ENCODE measurements at places on chromosomes 3 and 15.

DNA sequence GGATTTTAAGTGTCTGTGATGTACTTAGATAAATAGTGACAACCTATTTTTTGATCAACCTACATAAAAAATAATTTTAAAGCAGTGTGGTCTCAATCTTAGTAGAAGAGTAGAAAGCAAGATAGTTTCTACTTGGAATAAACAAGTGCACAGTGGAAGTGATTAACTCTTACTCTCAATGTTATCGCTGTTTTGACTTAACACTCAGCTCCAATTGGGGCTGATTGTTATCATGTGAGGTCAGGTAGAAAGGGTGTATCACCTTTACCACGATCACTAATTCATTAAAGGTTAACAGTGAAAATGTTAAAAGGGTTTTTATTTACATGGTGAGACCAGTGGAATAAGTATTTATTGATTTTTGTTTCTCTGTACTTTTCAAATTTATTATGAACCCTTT lies 22.4 kb upstream of the APH1B start:
- no peak for DNase-seq

DNA sequence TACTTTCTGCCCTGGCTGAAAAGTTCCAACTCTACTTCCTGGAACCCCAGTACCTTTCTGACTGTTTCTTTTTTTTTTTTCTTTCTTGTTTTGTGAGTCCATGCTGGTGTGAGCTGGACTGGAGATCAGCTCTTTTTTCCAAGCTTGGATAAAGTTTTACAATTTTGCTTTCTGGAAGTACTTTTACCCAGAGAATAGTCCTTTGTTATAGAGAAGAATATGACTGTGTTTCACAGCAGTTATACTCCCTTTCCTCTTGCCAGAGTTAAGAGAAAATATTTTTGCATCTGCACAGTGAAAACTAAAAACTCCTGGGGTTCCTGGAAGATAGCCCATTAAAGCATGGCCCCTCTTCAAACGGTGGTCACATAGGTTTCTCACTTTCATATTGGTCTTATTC lies 1100.6 kb downstream of the OTOL1 start:
- no peak for DNase-seq

DNA sequence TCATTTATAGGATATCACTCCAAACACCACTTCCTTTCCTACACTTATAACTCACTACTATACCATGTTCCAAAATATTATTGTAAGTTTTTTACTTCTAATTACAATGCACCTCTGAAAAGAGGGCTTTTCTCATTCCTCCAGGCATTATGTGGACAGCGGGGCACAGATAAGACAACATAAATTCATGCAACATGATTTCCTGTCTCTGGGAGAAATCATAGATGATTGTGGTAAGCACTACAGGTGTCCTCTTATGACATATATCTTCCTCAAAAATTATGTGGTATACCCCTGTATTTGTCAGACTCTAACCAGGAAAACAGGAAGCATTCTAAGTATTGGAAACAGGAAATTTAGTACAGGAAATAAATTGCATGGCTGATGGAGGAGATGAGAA lies 45.7 kb upstream of the INO80 start:
- DNase-seq: peak; percentile 30

DNA sequence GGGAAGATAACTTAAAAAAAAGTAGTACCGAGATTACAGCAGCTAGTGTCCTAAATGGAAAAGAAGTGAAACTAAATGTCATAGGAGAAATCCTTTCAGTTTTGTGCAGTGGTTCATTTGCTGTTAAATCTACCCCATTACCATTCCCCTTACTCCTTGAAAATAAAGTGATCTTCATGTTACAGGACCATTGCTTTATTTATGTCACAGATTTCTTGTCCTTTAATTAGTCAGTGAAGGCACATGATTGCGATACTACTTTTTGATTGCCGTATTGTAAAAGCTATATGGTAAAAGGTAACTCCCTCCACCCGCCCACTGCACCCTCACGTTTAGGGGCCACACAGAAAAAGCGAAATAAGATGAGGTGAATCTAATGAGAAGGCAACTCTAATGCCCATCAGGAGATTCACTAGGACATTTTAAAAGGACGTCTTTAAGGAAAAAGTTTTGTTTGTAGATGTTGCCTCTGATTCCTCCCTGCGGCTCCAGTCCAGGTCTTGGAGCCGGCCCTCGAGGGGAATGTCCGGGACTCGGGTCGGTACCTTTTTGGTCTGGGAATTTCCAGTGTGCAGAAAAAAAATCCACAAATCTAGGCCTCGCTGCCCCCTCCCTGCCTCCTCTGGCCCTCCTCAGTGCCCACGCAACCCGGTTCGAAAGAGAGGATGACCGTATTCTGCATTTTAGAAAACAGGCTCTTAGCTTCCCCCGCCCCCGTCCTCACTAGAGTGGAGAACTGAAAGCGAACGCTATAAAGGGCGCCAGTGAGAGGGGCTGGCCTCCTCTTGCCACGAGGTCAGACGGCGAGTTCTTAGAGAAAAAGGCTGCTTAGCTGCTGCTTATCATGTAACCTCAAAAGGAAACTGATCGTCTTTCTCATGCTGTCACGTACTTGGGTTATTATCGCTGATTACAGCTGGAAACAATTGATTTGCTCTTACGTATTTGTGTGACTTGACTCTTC lies 21.8 kb upstream of the NFKBIZ start:
- DNase-seq: peak; percentile 74

GRCh38 chr3:48294611-48295263 lies 38.7 kb downstream of the SPINK8 start:
- DNase-seq: no peak

- DNase-seq: no peak
Measured at GRCh38 chr15:74504836-74505235, 36.2 kb upstream of the ARID3B start.

- peak; percentile 43 for DNase-seq
Measured at GRCh38 chr15:68054628-68055223, 611 bp downstream of the PIAS1 start.

- no peak for DNase-seq
Measured at GRCh38 chr3:71896751-71897150, 111.8 kb upstream of the PROK2 start.

- DNase-seq: peak; percentile 61
Measured at GRCh38 chr3:177591379-177591778, 394.1 kb upstream of the TBL1XR1 start.

GRCh38 chr3:101202640-101203039 lies 117.7 kb downstream of the IMPG2 start:
- DNase-seq: no peak

- no peak for DNase-seq
Measured at GRCh38 chr15:93980261-93980911, 251.0 kb upstream of the MCTP2 start.

DNA sequence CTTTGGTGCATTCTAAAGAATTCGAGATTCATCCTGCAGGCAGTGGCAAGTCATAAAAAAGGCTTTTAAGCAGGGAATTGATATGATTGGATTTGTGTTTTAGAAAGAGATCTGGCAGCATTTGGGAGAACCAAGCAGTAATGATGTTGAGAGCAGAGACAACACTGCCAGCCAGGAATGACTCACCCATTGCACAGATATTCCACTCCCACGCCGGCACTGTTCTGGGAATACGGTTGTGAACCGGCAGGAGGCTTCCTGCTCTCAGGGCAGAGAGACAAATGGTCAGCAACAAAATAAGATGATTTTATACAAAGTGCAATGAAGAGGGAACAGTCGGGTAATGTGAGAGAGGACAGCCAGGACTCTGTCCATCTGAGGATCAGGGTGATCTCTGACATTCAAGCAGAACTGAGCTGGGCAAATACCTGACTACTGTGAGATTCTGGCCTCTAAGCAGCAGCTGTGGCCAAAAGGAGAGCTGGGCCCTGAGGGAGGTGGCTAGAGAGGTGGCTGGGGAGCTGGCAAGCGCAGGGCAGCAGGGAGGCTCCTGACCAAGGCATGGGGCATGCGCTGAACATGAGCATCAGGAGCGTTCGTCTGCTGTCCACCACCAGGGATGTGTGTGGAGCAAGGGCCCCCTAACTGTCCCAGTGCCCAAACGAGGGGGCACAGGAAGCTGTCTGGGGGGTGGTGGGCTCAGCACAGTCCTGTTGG lies 56.1 kb upstream of the PLXNA1 start:
- peak; percentile 84 for DNase-seq

- DNase-seq: no peak
Measured at GRCh38 chr3:105140899-105141367, 225.8 kb upstream of the ALCAM start.

GRCh38 chr3:67685499-67685898 lies 31.1 kb upstream of the SUCLG2 start:
- no peak for DNase-seq

- DNase-seq: no peak
Measured at GRCh38 chr3:117133066-117133465, 423.5 kb downstream of the TUSC7 start.

GRCh38 chr15:55515991-55516776 lies 8.2 kb upstream of the DNAAF4 start:
- DNase-seq: no peak

- peak; percentile 67 for DNase-seq
Measured at GRCh38 chr3:129855832-129856419, 37.6 kb downstream of the TMCC1 start.

DNA sequence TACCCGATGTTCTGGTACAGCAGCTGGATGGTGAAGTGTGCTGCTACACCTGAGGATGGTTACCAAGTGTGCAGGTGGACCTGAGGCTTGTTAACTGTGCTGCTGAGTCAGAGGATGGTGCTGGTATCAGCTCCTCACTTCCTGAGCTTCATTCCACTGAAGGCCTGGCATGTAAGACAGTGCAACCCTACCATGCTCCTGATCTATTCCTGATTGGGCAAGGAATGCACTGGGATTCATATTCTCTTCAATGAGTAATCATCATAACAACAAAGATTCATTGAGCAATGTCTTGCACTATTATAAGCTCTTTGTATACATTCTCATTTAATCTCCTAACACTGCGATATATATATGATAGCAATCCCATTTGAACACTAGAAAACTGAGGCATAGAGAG lies 62.9 kb upstream of the THSD4 start:
- DNase-seq: peak; percentile 91

DNA sequence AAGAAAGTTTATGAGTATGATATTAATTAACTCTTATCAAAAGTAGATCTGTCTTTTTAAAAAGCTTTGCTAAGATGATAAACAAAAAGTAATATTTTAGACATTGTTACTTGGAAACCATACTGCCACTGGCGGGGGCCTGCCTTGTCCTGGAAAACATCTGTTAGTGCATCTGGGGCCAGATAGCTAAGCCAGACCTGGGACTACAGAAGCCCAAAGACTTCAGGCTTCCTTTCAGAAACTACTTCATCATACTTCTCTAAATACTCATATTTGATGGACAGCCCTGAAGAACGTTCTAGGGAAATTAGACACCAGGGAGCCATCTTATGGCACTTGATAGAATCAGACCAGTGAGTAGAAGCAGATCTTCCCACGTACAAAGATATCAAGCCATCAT lies 795.4 kb upstream of the SEMA6D start:
- no peak for DNase-seq

Measured in fibroblast of skin of back (primary cell).